ENCODE measurements at places on chromosomes 4 and X. TPM values are rescaled to one million over a fixed set of nuclear protein-coding genes. Genes with fewer than 3 reads are reported as not detected.

The FGG gene
- total RNA-seq, result 1.9 TPM

The CPZ gene
- 1.6 TPM for total RNA-seq

The FHIP1A gene
- 0.04 TPM for total RNA-seq

The GCNA gene
- total RNA-seq, result 0.47 TPM

The BGN gene
- total RNA-seq, result 0.11 TPM

The MAGEB2 gene
- total RNA-seq, result 88.8 TPM

The UTP3 gene
- 38.8 TPM for total RNA-seq

The BTK gene
- 59.3 TPM for total RNA-seq

The N4BP2 gene
- total RNA-seq, result 8.7 TPM

The USP53 gene
- 7.4 TPM for total RNA-seq

The LEF1 gene
- 35.4 TPM for total RNA-seq

The RAB33B gene
- 2.7 TPM for total RNA-seq

The RBMXL3 gene
- 0.29 TPM for total RNA-seq

The CDS1 gene
- 0.42 TPM for total RNA-seq

The SMR3A gene
- not detected for total RNA-seq

The PPP1R3F gene
- total RNA-seq, result 0.81 TPM

The TMEM156 gene
- 3.7 TPM for total RNA-seq

The SPIN3 gene
- total RNA-seq, result 6.2 TPM

The GRIA3 gene
- not detected for total RNA-seq

The TMEM271 gene
- total RNA-seq, result not detected

The YY2 gene
- 2.2 TPM for total RNA-seq

The GAGE2A gene
- total RNA-seq, result 588 TPM

The GPM6B gene
- total RNA-seq, result not detected

The FAM184B gene
- total RNA-seq, result not detected

The ASB11 gene
- not detected for total RNA-seq

The GAGE12H gene
- not detected for total RNA-seq

The DKK2 gene
- not detected for total RNA-seq

The VEGFC gene
- total RNA-seq, result not detected

The MAGEC2 gene
- total RNA-seq, result 57.4 TPM

The AASDH gene
- total RNA-seq, result 9.3 TPM

The CCDC158 gene
- total RNA-seq, result not detected

The NSD2 gene
- 126 TPM for total RNA-seq

The GPR82 gene
- not detected for total RNA-seq

The DDX60 gene
- 0.13 TPM for total RNA-seq

The UFSP2 gene
- 24.5 TPM for total RNA-seq

The NDP gene
- not detected for total RNA-seq

The SLC2A9 gene
- 0.49 TPM for total RNA-seq

The VCX3A gene
- 7.6 TPM for total RNA-seq

The STPG2 gene
- total RNA-seq, result not detected

The SOWAHB gene
- total RNA-seq, result not detected

The GLUD2 gene
- 9.6 TPM for total RNA-seq

The SULT1E1 gene
- total RNA-seq, result not detected

The AREG gene
- 5.6 TPM for total RNA-seq

The HERC5 gene
- 0.18 TPM for total RNA-seq
